ENCODE measurements at places on chromosomes 5 and 9.

DNA sequence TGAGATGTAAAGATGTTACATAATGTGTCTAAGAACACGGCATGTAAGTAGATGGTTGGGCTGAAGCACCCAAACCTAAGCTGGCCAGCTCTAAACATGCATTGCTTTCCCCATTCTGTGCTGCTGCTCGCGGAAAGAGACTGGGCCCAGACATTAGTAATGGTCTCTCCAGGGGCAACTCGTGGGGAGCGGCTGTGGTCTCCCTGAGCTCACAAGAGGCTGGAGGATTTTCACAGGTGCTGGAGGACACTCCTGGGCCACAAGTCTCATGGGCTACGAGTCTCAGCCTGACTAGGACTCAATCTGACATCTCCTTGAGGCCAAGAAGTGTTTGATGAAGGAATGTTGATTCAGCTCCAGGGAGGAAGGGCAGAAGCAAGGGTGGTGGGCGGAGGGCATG, 92.7 kb upstream of the PTCH1 start:
- no peak for DNase-seq

GRCh38 chr5:134100283-134101091, 14.0 kb upstream of the TCF7 start:
- DNase-seq: peak; percentile 91

- DNase-seq: no peak
Observed at GRCh38 chr9:136995362-136995761, 1.0 kb downstream of the CLIC3 start.

GRCh38 chr5:65548281-65548680, 14.7 kb downstream of the CENPK start:
- peak; percentile 80 for DNase-seq

GRCh38 chr5:156685481-156685880, 164.6 kb upstream of the PPP1R2B start:
- no peak for DNase-seq

All from activated CD4-positive, alpha-beta T cell treated with anti-CD3 and anti-CD28 coated beads, Interleukin-2, Interleukin-4, amounts not matched to agents 100 ng/mL and 50 ng/mL, durations not matched to agents 16 hours and 8 hours (primary cell).